Caki2 (cell line): ENCODE measurements at places on chromosomes 1 and 21. TPM values are rescaled to one million over a fixed set of nuclear protein-coding genes. Genes with fewer than 3 reads are reported as not detected.

IFNAR1 gene
- 4.4 and 32.2 TPM in 2 replicates for total RNA-seq

S100A7 gene
- total RNA-seq: not detected in 2 replicates

ETV3L gene
- total RNA-seq: not detected in 2 replicates

RNU1-2 gene
- not detected in 2 replicates for total RNA-seq

PSMA5 gene
- total RNA-seq: 106 and 108 TPM in 2 replicates

GPR25 gene
- not detected in 2 replicates for total RNA-seq

PGBD5 gene
- 6.9 and 7.5 TPM in 2 replicates for total RNA-seq

CHODL gene
- 0.26 TPM in 1 of 2 replicates, not detected in the other for total RNA-seq

TRIM67 gene
- total RNA-seq: 1.3 TPM in 1 of 2 replicates, not detected in the other

RSPO1 gene
- total RNA-seq: not detected in 2 replicates
